ENCODE measurements at places on chromosomes 1 and 21.

- no peak for DNase-seq
These were observed 21.8 kb downstream of the MIS18A start for GRCh38 chr21:32256873-32257620.

DNA sequence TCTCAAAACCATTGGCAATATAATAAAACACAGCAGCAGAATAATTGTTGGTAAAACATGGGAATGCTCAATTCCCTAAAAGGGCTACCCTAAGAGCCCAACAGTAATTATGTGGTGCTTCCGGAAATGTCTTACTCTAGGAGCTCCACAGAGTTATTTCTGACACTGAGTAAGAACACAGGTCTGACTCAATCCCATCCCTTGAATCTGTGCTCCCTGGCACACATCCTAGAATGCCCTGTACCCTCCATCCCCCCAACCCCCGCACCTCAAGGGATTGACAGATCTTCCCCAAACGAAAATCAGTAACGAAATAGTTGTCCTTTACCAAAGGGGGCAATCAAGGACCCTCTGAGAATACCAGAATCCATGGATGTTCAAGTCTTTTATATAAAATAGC lies 71.9 kb downstream of the SMYD2 start:
- no peak for DNase-seq

DNA sequence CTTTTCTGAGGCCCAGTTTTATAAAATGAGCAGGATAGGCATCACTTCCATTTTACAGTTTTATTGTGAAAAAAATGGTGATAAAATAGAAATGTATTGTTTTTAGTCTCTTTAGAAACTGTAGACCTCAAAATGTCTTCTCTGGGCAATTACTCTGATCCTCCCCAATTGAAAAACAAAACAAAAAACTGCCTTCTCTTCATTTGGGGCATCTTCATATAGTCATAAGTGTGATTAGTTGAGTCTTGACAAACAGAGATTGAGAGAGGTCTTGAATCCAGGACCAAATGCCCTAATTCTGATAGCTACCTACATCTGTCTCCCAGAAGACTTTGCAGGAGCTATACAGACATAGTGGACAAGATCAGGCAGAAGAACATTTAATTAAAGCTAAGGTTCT lies 62.9 kb downstream of the LRRC8C start:
- DNase-seq, result no peak

DNA sequence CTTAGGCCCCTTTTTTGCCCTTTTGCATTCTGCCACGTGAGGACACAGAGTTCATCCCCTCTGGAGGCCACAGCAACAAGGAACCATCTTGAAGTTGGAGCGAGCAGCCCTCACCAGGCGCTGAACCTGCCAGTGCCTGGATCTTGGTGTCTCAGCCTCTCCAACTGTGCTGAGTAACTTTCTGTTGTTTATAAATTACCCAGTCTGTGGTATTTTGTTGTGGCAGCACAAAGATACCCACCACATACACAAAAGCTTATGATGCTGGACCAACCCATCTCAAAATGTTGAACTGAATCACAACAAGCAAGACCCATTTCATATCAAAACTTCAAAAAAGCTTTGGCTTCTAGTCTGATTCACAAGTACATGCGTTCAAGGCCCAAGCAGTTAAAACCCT lies 649.9 kb downstream of the KIF26B start:
- no peak for DNase-seq

- no peak for DNase-seq
These were observed 5.3 kb upstream of the KRTAP10-12 start for GRCh38 chr21:44691686-44692085.

DNA sequence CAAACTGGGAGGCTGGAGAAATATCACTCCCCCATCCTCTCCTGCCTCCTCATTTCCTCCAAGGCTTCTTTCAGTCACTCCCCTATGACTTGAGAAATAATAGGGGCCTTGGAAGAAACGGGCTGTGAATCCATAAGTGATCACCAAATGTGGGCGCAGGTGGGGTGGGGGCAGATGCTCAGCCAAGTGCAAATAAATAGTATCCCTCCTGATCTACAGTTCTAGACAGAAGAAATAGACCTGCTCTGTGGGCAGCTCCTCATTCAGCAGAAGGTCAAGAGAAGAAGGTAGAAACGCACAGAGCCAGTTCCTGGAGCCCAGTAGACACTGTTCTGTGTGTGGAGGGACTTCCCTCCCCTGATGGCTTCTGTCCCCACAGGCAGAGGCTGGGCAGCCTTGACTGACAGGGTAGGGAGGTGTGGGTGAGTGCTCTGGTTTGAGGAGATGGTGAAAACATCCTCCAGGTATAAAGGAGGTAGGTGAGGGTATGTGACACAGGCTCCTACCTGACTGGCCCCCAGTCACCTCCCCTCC lies 17.1 kb downstream of the PAX7 start:
- DNase-seq, result no peak

DNA sequence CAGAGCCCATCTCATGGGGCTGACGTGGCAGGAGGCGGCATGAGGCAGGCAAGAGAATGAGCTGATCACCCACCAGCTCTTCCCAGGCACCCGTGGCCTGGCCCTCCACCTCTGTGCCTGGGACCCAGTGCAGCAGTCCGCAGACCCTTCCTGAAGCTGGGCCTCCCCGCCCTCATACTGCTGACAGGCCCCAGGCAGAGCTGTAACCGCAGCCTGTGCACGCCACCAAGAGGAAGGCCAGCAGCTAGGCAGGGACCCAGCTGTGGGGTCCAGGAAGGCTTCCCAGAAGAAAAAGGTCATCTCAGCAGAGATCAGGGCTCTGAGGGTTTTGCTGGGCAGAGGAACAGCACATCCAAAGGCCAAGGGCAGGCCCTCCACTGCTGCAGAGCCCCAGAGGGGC lies 9.8 kb upstream of the MTFR1L start:
- no peak for DNase-seq

DNA sequence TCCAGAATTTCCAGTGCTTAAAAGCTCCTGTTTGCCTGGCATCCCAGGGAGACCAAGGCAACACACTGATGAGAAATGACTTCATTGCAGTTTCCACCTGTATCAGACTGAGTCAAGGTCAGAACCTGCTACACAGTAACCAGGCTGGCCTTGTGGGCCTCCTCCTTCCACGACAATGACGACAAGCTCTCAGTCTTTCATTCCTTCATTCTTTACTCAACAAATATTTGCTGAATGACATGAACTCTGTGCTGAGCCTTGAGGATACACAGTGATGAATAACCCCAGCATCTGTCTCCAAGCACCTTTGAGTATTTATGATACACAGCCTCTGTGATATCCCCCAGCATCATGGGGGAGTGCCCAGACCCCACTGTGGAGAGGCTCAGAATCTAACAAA lies 8.9 kb upstream of the LCE5A start:
- DNase-seq, result no peak

DNA sequence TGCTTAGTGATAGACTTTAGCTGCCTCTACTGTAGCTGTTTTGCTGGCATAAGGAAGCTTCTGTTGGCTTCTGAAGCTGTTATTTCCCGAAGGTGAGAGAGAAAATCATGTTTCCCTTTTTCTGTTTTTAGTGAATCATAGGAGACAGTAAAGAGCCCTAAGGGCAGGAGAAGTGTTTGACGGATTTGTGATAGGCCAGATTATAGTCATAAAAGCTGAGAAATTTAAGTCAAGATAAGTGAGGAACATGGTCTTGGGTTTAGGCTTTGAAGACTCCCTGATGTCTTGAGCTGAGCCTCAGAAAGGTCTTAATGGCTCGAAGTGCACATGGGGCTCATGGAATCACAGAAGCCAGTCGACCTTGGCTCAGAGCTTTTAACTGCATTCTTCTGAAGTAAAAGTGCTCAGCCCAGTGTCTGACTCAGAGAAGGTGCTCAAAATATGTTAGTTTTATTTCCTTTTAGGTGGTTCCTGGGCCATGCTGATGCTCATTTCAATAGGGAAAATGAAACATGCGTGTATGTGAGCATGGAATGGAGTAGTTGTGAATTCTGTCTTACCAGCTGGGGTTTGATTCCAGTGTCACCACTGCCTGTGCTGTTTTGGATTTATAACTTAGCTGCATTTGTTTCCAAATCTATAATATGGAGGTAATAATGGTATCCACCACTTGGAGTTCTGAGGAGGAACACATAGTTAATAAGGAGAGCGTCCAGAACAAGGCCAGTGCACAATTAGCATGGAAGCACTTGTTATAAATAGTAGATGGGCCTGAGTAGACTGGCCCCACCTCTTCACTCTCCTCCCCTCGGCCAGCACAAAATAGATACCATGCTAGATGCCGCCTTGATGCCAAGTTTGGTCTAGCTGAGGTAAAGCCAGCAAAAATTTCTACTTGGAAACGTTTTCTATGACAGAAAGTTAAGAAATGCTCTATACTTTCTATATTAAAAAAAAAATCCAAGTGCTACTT lies 99.2 kb downstream of the C1orf21 start:
- no peak for DNase-seq

DNA sequence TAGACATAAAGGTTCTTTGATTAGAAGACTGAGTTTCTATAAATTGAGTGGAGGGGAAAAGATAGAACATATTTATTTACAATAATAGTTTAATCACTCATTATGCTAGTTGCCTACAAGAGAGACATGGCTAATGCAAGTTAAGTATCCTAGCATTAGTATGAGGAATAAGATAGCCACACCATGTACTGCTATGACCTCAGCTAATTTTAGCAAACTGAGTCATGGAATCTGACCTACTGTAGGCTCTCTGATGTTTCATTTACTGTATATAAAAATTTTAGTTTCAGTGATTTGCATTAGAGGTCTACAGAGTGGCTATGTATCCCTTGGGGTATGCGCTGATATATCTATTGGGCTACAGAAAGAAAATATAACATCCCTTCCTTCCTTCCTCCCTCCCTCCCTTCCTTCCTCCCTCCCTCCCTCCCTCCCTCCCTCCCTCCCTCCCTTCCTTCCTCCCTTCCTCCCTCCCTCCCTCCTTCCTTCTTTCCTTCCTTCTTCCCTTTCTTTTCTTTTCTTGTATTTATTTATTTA lies 5.8 kb downstream of the AGL start:
- DNase-seq, result no peak

GRCh38 chr1:172230526-172230925 lies 190.0 kb upstream of the C1orf105 start:
- DNase-seq, result no peak

DNA sequence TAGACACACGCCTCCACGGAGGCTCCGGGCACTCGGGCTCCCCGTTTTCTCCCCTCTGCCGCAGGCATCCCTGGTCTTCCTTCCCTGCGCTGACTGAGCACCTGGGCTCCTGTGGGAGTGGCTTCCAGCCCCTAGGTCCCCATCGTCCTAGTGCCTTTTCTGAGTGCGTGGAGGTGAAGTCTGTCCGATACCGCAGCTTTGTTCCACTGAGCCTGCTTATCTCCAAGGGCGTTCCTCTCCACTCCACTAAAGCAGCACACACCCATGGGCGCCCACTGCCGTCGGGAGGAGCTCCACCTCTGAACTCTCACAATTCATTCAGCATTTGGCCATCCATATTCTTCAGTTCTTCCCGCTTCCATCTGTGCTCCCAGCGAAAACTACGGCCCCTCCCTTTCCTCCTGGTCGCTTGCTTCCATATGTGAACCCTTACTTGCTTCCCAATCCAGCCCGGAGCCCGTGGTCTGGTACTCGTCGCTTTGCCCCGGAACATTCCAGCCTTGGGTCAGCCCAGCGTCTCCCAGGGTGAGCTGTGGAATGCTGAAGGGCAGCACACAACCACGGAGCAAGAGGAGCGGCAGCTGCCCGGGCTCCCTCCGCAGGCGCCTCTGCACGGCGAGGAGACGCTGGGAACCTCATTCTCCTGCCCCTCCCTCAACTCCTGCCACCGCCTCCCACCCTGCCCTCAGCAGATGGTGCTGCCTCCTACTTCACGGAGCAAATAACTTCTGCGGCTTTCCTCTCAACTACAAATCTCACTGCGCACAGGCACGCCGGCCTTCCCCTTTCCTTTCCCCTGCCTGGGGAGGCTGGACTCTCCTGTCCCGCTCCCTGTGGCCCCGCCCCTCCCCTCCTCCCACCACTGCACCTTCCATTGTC lies 27.5 kb downstream of the ATP8B2 start:
- no peak for DNase-seq

DNA sequence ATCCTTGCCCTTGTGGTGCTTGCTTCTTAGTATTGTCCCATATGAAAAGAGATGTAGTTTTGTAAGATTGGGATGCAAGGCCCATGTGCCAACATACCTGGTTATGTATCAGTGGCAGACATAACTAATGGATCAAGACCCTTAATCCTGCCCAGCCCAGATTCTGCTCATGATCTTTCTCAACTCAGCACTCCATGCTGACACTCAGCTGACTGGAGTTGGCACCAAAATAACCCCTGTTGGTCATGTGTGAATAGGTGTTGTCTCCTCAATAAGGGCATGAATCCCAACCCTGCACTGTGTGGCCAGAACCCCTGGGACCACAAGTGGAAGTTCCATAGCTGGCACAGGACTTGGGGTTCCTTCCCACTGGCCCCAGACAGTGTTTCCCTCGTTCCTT lies 13.9 kb upstream of the CNR2 start:
- DNase-seq, result no peak

GRCh38 chr1:193411714-193412113 lies 225.3 kb upstream of the B3GALT2 start:
- DNase-seq, result no peak

DNA sequence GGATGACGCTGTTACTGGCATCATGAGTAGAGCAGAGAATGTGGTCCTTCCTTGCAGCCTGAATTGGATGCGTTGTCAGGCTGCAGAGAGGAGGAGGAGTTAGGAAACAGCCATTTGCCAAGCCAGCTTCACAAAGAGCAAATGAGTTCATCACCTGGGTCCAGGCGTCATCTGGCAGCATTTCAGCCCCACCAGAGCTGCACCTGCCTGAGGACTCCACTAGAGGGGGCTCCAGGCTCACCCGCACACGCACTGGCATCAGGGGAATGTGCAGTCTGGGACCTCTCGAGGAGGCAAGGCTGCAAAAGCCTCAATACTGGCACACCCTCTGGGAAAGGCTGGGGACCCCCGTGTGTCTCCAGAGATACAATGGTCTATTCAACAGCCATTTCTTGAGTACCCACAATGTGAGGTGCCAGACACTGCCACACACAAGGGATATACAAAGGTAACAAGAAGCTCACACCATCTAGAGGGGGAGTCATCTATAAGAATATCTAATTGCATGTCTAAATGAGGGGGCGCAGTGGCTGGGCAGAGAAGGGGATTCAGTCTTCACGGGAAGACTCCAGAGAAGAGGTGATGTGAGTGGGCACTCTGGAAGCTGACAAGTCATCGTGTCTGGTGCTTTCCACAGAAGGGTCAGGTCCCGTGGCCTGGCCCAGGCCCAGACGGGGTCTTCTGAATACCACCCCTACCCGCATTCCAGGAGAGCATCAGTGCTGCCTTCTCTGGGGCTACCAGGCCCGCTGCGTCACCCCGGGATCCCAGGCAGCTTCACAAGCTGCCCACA lies 53.5 kb upstream of the CNTN2 start:
- peak; percentile 8 for DNase-seq

GRCh38 chr1:111669268-111669667 lies 49.7 kb downstream of the RAP1A start:
- DNase-seq, result no peak

- no peak for DNase-seq
These were observed 104.0 kb upstream of the PPM1J start for GRCh38 chr1:112818990-112819689.

DNA sequence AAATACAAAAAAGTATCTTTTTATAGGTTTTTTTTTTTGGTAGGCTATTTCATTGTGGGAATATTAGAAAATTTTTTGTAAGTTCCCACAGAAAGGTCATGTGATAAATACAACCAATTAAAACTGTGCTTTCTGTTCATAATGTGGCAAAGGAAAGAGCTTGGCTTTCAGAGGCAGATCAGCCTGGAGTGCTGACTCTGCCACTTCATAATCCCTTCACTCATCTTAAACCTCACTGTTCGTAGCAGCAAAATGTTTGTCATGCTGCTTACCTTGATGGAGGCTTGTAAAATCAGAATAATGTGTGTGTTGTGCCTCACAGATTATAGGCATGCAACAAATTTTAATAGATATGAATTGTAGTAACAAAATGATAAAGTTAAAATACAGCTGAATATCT lies 176.8 kb downstream of the ZP4 start:
- DNase-seq, result no peak

Measured in stimulated activated CD8-positive, alpha-beta memory T cell treated with anti-CD3 and anti-CD28 coated beads, Interleukin-4, amount 100 ng/mL, for 4 hours (primary cell).